ENCODE measurements at places on chromosomes 2 and 18. TPM values are rescaled to one million over a fixed set of nuclear protein-coding genes. Genes with fewer than 3 reads are reported as not detected.

- H3K27ac ChIP-seq: no peak overlapping the region
- H3K4me1 ChIP-seq: peaks cover 7% of the 10 kb centered on the region
- no peaks in the 10 kb centered on the region for H3K27me3 ChIP-seq
Observed at GRCh38 chr2:105339414-105339813, 2.1 kb downstream of the C2orf49 start.

The ASB18 gene
- 0.04 TPM for total RNA-seq

DNA sequence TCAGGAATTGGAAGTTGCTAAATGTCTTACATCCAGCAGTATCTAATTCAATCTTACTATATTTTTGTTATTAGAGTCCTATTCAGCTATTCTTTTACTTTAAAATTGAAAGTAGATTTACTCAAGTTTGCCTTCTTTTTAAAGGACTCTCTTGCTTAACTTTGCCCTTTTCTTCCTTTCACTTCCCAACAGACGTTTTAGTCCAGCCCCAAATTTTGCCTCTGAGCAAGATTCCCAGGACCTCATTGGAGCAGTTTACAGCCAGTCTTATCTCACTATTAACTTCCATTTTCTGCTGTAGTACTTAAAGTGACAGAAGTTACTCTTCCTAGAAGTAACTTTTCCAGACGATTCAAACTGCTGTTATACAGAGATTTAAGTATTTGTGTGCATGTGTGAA, 1.7 kb upstream of the PRKD3 start:
- H3K4me1 ChIP-seq: peaks cover 7% of the 10 kb centered on the region
- H3K4me3 ChIP-seq: peak overlapping the region; percentile 4
- H3K27me3 ChIP-seq: no peaks in the 10 kb centered on the region
- no peak overlapping the region for H3K27ac ChIP-seq

The BMP10 gene
- 0.08 TPM for total RNA-seq

GRCh38 chr2:20488782-20489181, 41.9 kb downstream of the RHOB start:
- H3K36me3 ChIP-seq: no peaks in the 10 kb centered on the region
- peaks cover 26% of the 10 kb centered on the region for H3K4me1 ChIP-seq
- H3K27ac ChIP-seq: no peak overlapping the region
- no peak for DNase-seq
- H3K4me3 ChIP-seq: no peak overlapping the region
- H3K27me3 ChIP-seq: no peaks in the 10 kb centered on the region

The COX7A2L gene
- total RNA-seq: 306 TPM

The TMEM182 gene
- total RNA-seq: 6.7 TPM

The CDK5R2 gene
- total RNA-seq: 0.14 TPM

- no peak overlapping the region for H3K4me3 ChIP-seq
- no peaks in the 10 kb centered on the region for H3K27me3 ChIP-seq
- H3K36me3 ChIP-seq: no peaks in the 10 kb centered on the region
- DNase-seq: no peak
Observed at GRCh38 chr2:157523270-157524247, 79.7 kb upstream of the CYTIP start.

The SH2D6 gene
- 0.77 TPM for total RNA-seq

DNA sequence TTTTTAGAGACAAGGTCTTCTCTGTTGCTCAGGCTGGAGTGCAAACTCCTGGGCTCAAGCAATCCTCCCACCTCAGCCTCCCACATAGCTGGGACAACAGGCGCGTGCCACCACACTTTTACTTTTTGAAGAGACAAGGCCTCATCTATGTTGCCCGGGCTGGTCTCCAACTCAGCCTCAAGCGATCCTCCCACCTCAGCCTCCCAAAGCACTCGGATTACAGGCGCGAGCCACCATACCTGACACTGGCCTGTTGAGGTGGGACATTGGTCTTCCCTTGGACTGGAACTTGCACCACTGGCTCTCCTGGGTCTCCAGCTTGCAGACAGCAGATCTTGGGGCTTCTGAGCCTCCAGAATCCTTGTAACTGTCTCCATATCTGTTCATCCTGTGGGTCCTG, 75.6 kb downstream of the NDUFA10 start:
- H3K4me3 ChIP-seq: no peak overlapping the region
- no peaks in the 10 kb centered on the region for H3K36me3 ChIP-seq
- no peak for DNase-seq
- H3K27me3 ChIP-seq: no peaks in the 10 kb centered on the region
- no peaks in the 10 kb centered on the region for H3K4me1 ChIP-seq

- no peaks in the 10 kb centered on the region for H3K4me1 ChIP-seq
- no peak for DNase-seq
- H3K4me3 ChIP-seq: no peak overlapping the region
- no peak overlapping the region for H3K27ac ChIP-seq
- no peaks in the 10 kb centered on the region for H3K27me3 ChIP-seq
Observed at GRCh38 chr2:35033748-35034147, 1321.8 kb upstream of the CRIM1 start.

DNA sequence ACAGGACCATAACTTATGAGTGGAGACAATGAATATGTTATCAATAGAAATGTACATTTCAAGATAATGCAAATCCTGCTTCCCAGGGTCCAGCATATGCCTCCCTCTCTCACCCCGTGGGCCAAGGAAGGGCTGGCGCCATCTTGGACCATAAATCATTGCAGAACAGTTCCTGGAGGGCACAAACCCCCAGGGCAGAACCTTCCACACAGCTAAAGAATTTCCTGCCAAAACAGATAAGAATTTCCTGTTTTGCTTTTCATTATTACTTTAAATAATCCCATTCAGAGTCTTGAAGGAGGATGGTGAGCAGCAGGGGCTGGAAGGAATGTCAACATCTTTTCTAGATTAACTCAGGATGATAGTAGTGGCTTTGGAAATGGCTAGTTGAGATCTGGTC, 53.7 kb downstream of the EHD3 start:
- peaks cover 6% of the 10 kb centered on the region for H3K27me3 ChIP-seq
- H3K36me3 ChIP-seq: no peaks in the 10 kb centered on the region
- H3K4me1 ChIP-seq: no peaks in the 10 kb centered on the region
- DNase-seq: no peak
- H3K4me3 ChIP-seq: no peak overlapping the region

GRCh38 chr2:70473101-70473722, 80.4 kb downstream of the TGFA start:
- no peaks in the 10 kb centered on the region for H3K36me3 ChIP-seq
- no peaks in the 10 kb centered on the region for H3K27me3 ChIP-seq
- no peaks in the 10 kb centered on the region for H3K4me1 ChIP-seq
- DNase-seq: no peak
- no peak overlapping the region for H3K4me3 ChIP-seq

DNA sequence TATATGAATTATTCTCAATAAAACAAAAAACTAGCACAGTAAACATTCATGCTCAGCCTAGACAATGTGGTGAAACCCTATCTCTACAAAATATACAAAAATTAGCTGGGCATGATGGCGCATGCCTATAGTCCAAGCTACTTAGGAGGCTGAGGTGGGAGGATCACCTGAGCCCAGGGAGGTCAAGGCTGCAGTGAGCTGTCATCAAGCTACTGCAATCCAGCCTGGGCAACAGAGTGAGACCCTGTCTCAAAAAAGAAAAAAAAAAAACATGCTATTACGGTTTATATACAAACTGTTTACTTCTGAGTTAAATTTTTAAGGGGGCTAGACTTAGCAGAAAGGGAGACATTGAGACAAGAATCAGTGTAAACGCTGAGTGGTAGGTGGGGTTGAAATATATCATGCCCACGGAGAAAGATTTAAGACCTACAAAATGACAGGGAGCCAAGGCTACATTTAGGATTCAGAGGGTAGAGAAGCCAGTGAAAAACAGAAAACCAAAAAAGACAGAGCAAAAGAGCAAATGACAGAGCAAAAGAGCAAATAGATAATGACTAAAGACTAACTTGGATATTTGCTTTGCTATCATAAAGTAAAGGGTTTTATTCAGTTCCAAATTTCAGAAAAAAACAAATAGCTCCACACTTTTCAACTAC, 7.5 kb downstream of the TTC32 start:
- no peak overlapping the region for H3K4me3 ChIP-seq
- no peaks in the 10 kb centered on the region for H3K4me1 ChIP-seq
- H3K27me3 ChIP-seq: no peaks in the 10 kb centered on the region
- peaks cover 2% of the 10 kb centered on the region for H3K36me3 ChIP-seq
- no peak for DNase-seq
- no peak overlapping the region for H3K27ac ChIP-seq

DNA sequence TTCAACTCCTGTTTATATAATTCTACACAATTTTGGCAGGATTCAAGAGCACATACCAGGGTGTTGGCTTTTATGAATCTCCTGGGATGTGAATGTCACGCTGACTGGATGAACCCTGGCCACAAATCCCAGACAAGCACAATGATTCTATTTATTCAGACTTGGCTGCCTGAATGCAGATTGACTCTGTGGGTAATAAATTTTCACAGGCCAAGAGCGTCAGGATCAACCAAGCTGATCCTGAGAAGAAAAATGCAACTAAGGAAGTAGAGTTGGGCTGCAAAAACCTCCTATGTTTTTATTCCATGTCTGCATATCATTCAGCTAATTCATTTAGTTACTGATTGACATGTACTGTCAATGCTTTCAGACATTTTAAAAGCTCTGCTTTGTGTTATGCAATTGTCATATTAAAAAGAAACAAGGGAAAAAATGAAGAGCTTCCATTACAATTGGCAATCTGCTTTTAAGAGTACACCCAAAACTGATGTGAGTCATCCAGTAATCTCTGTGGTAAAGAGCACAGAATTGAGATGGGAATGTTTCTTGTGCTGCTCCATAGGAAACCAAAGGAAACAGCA, 173.0 kb upstream of the REV1 start:
- H3K27ac ChIP-seq: no peak overlapping the region
- H3K4me3 ChIP-seq: no peak overlapping the region
- DNase-seq: peak; percentile 66
- no peaks in the 10 kb centered on the region for H3K27me3 ChIP-seq

- no peaks in the 10 kb centered on the region for H3K4me1 ChIP-seq
- H3K4me3 ChIP-seq: no peak overlapping the region
- no peak for DNase-seq
- H3K27me3 ChIP-seq: no peaks in the 10 kb centered on the region
- no peaks in the 10 kb centered on the region for H3K36me3 ChIP-seq
Observed at GRCh38 chr2:198795419-198795818, 662.3 kb downstream of the SATB2 start.

DNA sequence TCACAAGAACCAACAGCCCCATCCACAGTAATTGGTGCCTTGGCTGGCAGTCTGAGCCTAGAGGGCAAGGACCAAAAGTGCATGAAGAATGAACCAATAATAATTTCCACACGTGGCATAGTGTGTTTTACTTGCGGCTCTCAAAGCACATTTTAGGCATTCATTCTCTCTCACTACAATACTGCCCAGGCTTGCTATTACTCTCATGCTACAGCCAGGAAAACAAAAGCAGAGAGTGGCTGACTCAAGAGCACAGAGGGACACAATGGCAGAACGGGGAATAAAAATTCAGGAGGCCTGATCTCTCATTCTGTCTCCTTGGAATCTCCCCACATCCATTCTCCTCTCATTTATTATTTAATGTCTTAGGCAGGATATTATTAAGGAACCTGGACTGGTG, 57.0 kb upstream of the NOL4 start:
- H3K4me3 ChIP-seq: no peak overlapping the region
- H3K36me3 ChIP-seq: no peaks in the 10 kb centered on the region
- H3K27me3 ChIP-seq: no peaks in the 10 kb centered on the region
- no peaks in the 10 kb centered on the region for H3K4me1 ChIP-seq
- no peak overlapping the region for H3K27ac ChIP-seq

The CHAC2 gene
- 25.8 TPM for total RNA-seq

DNA sequence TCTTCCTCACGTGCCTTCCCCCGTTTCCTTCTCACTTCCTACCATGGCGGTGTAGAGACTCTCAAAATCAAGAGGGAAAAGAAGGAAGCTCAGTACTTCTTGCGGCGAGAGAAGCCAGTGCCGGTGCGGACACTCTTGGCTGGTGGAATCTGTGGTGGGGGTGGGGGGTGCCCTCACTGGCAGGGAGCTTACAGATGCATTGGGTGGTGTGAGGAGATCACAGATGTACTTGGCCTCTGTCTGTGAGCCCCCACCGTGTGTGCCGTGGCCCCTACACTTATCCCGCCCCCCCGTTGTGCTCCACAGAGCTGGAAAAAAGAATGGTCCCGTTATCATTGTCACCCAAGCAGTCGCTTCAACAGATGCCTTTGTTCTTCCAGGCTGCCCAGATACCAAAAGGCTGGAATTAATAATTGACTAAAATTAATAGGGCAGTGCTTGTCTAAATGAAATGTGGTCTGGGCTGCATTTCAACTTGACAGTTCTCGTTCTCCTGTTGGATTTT, 79.8 kb downstream of the VAPA start:
- H3K27me3 ChIP-seq: no peaks in the 10 kb centered on the region
- DNase-seq: no peak
- no peak overlapping the region for H3K27ac ChIP-seq
- H3K4me1 ChIP-seq: no peaks in the 10 kb centered on the region
- H3K4me3 ChIP-seq: no peak overlapping the region

DNA sequence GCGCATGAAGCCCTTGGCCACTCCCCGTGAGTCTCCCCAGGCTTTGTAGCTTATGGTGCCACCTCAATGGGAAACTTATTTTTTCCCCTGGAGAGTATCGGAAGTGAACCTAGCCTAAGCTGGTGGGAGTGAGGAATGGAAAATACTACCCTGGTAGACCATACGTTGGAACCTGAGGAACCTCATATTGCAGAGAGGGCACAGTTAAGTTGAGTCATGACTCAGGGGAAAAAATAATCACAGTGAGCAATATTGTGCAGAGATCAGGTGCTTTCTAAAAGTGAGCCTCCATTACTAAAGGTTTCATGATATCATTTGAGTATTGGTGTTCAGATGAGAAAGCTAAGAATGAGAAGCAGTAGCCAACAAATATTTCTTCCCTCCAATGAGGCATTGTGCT, 360.5 kb upstream of the NT5C1B start:
- no peaks in the 10 kb centered on the region for H3K27me3 ChIP-seq
- DNase-seq: no peak

GRCh38 chr2:170238776-170239175, 60.8 kb downstream of the MYO3B start:
- H3K36me3 ChIP-seq: no peaks in the 10 kb centered on the region
- H3K4me3 ChIP-seq: no peak overlapping the region
- H3K4me1 ChIP-seq: no peaks in the 10 kb centered on the region
- no peak overlapping the region for H3K27ac ChIP-seq
- no peak for DNase-seq

The ICA1L gene
- 4.8 TPM for total RNA-seq

DNA sequence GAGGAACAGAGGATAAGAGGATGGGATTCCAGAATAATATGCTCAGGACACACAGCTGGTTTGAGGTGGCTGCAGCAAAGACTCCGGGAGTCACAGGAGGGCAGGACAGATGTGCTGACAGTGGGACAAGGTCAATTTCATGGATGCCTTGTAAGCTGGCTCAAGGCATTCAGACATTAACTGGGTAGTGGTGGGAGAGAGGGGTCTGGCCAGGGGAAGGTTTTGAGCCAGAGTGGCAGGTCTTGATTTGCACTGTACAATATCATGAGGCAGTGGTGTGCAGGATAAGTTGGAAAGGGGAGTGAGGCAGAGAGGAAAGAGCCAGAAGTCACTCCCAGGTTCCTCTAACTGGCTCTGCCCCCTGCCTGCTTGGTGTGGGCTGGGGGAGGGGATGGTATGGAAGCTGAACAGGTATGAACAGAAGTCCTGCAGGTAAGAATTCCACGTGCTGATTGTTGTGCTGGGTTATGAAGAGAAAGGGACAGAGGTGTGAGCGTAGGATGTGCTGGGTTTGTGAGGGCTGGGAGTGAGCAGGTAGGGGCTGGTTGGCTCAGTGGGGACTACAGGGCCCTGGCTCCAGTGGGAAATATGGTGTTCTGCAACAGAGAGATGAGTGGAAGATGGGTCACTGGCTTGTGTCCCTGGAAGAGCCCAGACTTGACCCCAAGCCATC, 141.7 kb upstream of the COPS8 start:
- peaks cover 23% of the 10 kb centered on the region for H3K4me1 ChIP-seq
- DNase-seq: peak; percentile 47
- no peak overlapping the region for H3K4me3 ChIP-seq

- peaks cover 6% of the 10 kb centered on the region for H3K4me1 ChIP-seq
- H3K27me3 ChIP-seq: no peaks in the 10 kb centered on the region
- peaks cover 8% of the 10 kb centered on the region for H3K36me3 ChIP-seq
- H3K27ac ChIP-seq: no peak overlapping the region
Observed at GRCh38 chr2:230746213-230746612, 33.6 kb downstream of the CAB39 start.
